ENCODE measurements at places on chromosomes 13 and 19. TPM values are rescaled to one million over a fixed set of nuclear protein-coding genes. Genes with fewer than 3 reads are reported as not detected.

- H3K27ac ChIP-seq, result peak overlapping the region; percentile 90
- no peaks in the 10 kb centered on the region for H3K36me3 ChIP-seq
- no peak for DNase-seq
- peak overlapping the region; percentile 87 for H3K4me3 ChIP-seq
Measured at GRCh38 chr19:10870501-10870954, 825 bp upstream of the CARM1 start.

The UBE2L5 gene
- not detected for total RNA-seq

The MED4 gene
- 31.7 TPM for total RNA-seq

DNA sequence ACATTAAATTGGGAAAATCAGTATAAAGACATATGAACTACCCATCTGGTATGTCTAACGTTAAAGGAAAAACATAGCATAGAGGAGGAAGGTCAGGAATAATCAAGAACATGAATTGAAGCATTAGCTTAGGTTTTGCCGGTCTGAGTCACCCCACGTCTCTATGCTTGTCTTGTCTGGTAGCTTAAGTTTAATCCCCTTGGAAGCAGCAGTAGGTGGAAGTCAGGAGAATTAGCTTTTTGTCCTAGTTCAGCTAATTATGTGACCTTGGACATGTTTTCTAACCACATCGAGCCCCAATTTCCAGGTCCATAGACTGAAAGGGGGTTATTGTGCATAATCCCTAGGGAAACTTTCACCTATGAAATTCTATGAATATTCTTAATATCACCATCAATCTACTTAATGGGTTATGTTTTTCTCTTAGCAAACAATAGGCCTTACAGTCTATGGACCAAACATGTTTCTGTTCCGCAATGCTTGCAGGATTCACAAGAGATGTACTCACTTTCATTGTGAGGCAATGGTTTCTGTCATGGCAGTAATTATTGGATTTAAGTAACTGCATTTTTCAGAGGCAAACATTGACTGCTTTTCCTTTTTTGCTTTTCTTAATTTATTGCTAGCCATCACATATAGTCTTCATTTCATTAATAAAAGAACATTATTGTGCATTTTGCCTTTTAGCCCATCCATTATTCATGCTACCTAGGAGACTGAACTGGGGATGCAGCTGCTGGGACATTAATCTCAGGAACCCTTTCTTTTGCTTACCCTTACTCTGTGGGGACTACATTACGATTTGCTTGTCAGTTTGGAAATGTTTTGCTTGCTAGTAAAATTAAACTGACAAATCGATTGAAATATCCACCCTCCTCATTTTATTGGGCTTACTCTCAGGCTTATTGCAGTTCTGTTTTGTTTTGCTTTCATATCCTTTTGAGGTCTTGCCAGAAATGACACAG lies 304.8 kb upstream of the MAB21L1 start:
- DNase-seq, result no peak
- H3K27ac ChIP-seq, result no peak overlapping the region
- H3K27me3 ChIP-seq, result no peaks in the 10 kb centered on the region
- no peaks in the 10 kb centered on the region for H3K36me3 ChIP-seq
- H3K4me3 ChIP-seq, result no peak overlapping the region
- peaks cover 34% of the 10 kb centered on the region for H3K4me1 ChIP-seq

The CEACAM3 gene
- not detected for total RNA-seq

DNA sequence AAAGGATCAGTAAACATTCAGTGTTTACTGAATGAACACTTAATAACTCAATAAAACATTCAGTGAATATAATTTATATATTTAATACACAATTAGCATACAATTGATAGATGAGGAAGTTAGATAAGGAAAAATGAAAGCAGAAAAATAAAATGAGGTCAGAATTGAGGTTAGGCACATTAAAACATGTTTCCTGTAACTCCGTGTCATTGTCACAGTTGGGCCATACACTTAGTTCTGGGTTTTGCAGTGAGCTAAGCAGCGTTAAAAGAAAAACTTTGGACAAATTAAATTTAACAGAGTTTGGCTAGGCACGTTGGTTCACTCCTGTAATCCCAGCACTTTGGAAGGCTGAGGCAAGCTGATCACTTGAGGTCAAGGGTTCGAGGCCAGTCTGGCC lies 71.4 kb downstream of the MIPEP start:
- no peak overlapping the region for H3K27ac ChIP-seq
- H3K4me3 ChIP-seq, result no peak overlapping the region
- no peaks in the 10 kb centered on the region for H3K27me3 ChIP-seq
- no peaks in the 10 kb centered on the region for H3K4me1 ChIP-seq

The ZNF416 gene
- total RNA-seq, result 4.8 TPM

- H3K4me3 ChIP-seq, result no peak overlapping the region
- no peak overlapping the region for H3K27ac ChIP-seq
Measured at GRCh38 chr19:18978616-18979015, 37.6 kb upstream of the HOMER3 start.

GRCh38 chr13:63435667-63436324 lies 2020.1 kb upstream of the PCDH20 start:
- peaks cover 14% of the 10 kb centered on the region for H3K4me1 ChIP-seq
- H3K27me3 ChIP-seq, result no peaks in the 10 kb centered on the region
- peak overlapping the region; percentile 30 for H3K27ac ChIP-seq
- no peaks in the 10 kb centered on the region for H3K36me3 ChIP-seq

Data from HFFc6 (cell line).